ENCODE measurements at places on chromosomes 2 and 18. TPM values are rescaled to one million over a fixed set of nuclear protein-coding genes. Genes with fewer than 3 reads are reported as not detected.

DNA sequence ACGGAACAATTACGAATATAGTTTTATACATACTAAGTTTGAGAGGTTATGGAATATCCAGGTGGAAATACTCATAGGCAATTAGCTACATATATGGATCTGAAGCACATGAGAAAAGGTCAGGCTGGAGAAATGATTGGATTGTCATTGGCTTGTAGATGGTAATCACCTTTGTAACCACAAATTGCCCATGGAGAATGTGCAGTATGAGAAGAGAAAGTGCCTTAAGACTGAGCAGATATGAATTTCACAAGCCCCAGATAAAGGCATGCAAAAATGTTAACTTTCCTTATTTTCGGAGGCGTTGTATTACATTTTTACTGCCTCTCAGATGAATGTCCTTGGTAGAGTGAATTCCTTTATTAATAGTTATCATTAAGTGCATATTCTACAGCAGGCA, 33.1 kb upstream of the ACVR1C start:
- DNase-seq, result no peak

GRCh38 chr2:2054363-2054882, 276.7 kb downstream of the MYT1L start:
- DNase-seq, result no peak

GRCh38 chr2:205714058-205714776, 31.9 kb downstream of the NRP2 start:
- no peak for DNase-seq

DNA sequence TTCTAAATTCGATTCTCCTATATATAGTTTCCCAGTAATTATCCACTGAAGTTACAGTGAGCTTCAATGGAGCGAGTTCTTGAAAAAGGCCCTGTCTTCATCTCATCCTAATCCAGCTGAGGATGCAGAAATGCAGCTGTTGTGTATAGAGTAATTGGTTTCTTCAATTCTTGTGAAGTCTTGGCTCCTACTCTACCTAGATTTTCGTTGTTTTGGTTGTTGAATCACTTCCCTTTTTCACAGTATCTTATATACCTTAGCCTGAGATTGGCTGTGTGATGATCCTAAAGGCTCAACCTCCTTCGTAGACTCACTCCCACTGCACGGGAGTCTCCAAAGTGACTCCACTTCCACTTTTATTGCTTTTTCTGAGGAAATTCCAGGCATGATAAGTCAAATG, 280.4 kb downstream of the PARD3B start:
- no peak for DNase-seq

DNA sequence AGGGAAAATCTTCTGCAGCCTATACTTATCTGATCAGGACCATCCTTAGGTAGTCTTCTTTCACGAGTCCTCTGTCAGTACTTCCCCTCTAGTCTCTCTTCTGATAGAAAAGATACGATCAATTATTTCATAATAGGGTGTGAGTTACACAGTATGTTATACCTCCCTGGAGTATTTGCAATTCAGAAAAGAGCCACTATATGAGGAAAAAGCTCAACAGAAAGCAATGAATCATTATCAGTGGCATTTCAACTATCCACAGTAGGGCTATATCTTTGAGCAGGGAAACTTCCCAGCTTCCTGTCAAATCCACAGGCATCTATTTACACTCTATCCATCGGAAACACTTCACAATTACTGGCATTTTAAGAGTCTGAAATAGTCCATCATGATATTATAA, 105.3 kb upstream of the ACVR2A start:
- DNase-seq, result no peak

The IRS1 gene
- total RNA-seq, result 0.23 TPM

DNA sequence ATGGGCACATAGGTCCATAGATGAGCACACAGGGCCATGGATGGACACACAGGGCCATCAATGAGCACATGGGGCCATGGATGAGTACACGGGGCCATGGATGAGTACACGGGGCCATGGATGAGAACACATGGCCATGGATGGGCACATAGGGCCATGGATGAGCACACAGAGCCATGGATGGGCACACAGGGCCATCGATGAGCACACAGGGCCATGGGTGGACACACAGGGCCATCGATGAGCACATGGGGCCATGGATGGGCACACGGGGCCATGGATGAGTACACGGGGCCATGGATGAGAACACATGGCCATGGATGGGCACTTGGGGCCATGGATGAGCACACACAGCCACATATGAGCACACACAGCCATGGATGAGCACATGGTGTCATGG, 192.6 kb upstream of the HDAC4 start:
- no peak for DNase-seq

GRCh38 chr2:150607390-150607811, 119.9 kb upstream of the RND3 start:
- DNase-seq, result no peak

DNA sequence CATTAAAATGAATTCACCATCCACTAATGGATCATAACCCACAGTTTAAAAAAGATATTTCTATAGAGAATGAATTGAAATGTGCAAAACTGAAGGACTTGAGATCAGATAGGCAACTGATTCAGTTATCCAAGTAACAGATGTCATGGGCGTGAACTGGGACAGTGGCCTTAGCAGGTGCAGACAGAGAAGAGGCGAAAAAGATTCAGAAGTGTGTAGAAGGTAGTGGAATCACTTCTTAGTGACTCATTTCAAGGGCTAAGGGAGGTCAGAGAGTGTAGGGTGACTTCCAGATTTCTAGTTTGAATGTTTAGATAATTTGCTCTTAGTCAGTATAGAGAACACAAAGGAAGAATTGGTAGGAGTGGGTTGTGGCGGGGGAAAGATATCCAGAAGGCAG, 79.7 kb downstream of the EHBP1 start:
- no peak for DNase-seq

DNA sequence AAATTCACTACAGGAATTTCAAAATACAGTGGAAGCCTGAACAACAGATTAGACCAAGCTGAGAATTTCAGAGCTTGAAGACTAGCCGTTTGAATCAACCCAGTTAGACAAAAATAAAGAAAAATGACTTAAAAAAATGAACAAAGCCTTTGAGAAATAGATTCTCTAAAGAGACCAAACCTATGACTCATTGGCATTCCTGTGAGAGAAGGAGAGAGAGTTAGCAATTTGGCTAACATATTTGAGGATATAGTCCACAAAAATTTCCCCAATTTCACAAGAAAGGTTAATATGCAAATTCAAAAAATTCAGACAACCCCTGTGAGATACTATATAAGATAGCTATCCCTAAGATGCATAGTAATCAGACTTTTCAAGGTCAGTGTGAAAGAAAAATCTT, 78.0 kb downstream of the MYO3B start:
- DNase-seq, result no peak

The RAB6D gene
- total RNA-seq, result not detected

The SERPINB11 gene
- total RNA-seq, result not detected

DNA sequence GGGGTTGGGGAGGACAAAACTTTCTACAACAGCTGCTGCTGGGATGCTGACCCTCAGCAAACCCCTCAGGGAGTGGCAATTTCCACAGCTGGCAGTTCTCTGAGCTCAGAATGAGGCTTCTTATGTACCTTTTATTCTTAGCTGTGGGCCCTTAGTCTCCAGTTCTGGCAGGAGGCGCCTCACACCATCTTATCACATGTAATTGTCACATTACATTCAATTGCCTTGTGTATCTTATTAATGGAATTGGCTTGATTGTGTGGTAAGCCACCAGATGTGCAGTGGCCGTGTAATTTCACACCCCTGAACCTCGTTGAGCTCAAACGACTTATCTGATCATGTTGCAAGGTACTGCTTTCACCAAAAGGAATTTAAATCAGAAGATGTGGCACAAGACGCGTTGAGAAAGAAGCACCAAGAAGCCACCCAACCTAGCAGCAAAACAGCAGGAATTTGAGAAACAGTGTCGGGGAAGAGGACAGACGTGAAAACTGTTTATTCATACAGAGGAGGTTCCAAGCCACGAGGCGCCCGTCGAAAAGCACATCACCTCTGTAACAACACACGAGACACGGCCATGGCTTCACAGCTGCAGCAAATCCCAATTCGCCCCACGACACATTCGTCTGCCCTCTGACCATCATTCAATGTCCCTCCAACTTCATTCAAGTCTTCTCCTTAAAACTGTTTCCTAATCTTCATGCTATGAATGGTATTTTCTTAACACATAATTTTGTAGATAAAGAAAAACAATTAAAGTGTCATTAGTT, 53.6 kb upstream of the LPIN2 start:
- no peak for DNase-seq

- DNase-seq, result no peak
These were observed 84.1 kb downstream of the INO80D start for GRCh38 chr2:206001912-206002311.

The DCDC2C gene
- total RNA-seq, result under 0.01 TPM

DNA sequence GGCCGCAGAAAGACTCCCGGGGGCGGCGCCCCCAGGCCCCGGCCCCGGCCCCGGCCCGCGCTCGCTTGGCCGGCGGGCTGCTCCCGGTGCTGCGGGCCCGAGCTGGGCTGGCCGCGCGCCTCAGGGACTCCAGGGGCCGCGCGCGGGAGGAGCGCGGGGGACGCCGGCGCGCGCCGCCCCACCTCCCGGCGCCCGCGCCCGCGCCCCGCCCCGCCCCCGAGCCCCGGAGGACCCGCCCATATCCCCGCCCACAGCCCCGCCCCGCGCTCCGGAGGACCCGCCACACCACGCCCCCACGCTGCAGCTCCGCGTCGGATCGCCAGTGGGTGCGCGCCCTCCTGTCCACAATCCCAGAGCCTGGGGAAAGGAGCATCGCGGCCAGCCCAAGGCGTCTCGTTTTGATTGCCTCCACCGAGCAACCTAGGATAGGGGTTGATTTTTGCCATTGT, at the start of gene PARD6G:
Gene PARD6G (minus strand): TSS at position 122 of the 449 bp plus-strand sequence. CDS start 166 bp downstream, outside the sequence.
- DNase-seq, result peak; percentile 73
